ENCODE measurements at places on chromosomes 12 and 14.

- no peak for DNase-seq
These were observed 784.2 kb downstream of the SLC6A15 start for GRCh38 chr12:84128117-84128991.

- DNase-seq, result no peak
These were observed 183.8 kb downstream of the FOXA1 start for GRCh38 chr14:37411079-37411735.

DNA sequence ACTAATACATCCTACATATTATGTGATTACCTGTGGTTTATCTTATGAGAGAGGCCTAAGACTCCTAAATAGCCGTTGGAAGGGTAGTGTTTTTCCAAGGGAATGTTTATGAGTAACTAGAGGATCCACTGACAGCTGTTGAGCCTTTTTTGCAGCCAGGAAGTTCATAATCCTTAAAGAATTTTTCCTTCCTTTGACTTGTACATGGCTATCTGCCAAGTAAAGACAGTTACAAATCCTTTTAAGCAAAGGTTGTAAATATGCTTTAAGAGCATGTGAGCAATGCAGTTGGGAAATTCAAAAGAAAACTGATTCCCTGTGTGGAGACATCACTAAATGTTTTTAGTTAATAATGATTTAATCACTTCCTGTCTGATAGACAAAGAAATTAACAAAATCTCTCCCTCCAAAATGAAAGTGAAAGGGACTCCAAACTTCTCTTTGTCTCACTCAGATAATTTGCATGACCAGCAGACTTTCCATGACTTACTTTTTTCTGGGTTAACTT, 333.8 kb downstream of the PDZRN4 start:
- DNase-seq, result no peak

DNA sequence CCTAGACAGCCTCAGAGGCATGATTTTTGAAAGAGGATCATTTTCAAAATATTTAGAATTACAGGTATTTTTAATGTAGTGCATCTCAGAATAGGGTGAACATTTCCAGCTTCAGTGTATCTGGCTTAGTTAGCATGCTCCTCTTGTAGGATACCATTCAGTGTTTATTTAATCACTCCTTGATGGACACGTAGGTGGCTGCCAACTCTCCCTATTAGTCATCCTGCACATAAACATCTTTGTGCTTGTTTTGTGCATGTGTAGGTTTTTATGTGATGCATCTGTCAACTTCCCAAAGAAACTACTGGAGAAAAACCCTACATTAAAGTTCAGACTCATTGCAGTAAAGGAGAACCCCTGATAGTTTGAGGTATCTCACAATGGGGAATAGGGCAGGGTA, 52.5 kb upstream of the RBM19 start:
- no peak for DNase-seq

GRCh38 chr14:78790271-78790670, 620.1 kb downstream of the NRXN3 start:
- no peak for DNase-seq

DNA sequence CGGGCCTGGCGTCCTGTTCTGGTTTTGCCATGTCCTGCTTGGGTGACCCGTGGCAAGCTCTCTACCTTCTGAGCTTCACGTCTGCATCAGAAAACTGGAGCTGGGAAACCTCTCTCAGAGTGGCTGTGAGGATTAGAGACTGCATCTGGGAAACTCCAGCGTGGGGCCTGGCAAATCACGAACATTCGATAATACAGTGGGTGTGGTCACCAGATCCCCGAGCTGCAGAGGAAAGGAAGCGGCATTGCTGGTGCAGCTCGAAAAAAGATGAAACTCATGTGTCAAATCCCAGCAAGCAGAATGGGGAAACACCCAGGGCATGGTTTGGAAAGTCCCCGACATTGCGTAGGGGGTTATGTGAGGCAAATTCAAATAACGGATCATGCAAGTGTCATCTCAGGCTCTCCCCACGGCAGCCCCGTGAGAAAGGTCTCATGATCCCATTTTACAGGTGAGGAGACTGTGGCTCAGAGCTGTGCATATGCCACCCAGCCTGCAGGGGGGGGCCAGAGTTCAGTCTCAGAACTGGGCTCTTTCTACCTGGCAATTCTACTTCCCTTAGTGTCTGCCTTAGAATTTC, 98.1 kb upstream of the VRK1 start:
- no peak for DNase-seq

DNA sequence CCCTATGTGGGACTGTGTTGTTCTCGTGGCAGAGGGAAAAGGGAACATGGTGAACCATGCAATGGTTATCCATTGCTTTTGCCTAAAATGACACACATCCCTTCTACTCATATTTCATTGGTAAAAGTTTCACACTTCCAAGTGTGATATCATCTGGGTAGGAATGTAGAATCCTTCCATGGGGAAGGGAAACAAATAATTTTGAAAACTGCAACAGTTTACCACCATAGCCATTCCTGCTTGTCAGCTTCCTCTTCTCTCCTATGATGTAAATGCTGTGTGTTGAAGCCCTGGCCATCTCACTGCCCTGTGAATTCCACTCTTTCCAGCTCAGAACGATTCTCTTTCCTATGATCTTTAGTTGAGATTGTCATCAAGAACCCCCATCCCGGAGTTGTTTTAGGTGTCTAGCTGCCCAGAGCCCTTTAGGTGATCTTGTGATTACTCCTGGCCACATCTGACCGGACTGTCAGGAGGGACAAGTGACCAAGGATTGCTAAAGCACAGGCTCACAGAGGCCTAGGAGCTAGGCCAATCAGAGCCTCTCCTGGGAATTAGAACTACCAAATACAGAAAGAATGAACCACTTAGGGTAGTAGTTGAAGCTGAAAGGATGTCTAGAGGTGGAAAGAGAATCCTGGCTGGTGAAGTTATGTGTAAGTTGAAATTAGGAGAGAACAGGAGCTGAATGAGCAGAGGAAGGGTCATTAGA, 84.6 kb downstream of the VCPKMT start:
- no peak for DNase-seq

- no peak for DNase-seq
These were observed 15.9 kb downstream of the KRT85 start for GRCh38 chr12:52351196-52352059.

GRCh38 chr14:90811641-90812040, 4.6 kb downstream of the TTC7B start:
- no peak for DNase-seq

DNA sequence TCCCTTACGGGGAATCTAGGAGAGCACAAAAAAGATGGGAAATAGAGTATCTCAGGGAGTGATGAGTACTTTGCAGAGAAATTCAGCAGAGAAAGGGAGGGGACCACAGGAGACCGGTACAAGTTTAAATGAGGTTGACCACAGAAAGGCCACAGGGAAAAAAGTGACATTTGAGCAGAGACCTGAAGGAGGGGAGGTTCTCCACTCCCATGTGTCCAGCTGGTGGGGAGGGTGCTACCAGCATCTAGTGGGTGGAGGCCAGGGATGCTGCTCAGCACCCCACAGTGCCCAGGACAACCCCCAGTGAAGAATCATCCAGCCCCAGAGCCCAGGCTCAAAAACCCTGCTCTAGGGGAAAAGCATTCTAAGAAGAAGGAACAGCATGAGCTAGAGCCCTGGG, 34.6 kb downstream of the TESC start:
- DNase-seq, result no peak

GRCh38 chr14:50736932-50737419, 68.9 kb upstream of the SAV1 start:
- DNase-seq, result no peak

DNA sequence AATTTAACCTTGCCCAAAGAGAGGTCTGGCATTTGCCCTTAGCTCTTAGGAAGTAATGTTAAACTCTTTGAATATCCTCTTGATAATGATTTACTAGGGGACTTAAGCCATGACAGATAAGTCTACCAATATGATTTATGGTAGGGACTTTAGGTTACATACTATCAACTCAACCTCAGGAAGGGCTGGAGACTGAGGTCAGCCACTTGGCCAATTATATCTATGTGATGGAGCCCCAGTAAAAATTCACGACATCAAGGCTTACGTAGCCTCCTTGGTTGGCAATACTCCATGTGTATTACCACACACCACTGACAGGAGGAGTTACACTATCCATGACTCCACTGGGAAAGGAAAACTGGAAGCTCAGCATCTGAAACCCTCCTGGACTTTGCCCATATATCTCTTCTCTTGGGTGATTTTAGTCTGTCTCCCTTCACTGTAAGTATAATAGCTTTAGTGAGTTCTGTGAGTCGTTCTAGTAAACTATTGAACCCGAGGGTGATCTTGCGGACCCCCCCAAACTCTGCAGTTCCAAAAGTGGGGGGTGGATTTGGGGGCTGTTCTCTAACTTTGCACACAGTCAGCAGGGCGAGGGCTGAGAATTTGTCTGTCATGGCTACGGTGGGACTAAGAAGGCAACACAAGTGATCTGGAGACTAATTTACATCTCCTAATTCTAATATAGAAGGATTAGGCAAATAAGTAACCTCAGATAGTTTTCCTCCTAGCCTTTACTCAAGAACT, 62.3 kb downstream of the R3HDM2 start:
- no peak for DNase-seq

- DNase-seq, result no peak
These were observed 33.8 kb downstream of the ACACB start for GRCh38 chr12:109150124-109150640.

DNA sequence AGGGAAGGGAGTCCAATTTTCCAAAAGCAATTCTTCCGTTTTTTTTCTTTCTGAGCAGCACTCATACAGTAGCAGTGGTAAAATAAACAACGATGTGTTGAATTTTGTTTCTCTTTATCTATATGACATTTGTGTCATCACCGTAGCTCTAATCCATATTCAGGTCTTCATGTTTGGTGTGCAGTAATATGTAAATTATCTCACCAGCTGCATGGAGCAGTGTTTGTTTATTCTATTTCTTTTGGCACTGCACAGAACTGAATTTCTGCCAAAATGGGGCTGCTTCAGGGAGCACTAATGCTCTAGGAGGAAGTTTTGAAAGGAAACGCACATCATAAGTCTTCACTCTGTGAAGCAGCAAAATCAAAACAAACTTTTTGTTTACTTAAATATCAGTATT, 130.0 kb upstream of the NPAS3 start:
- DNase-seq, result no peak

GRCh38 chr12:85836197-85837090, at the start of gene RASSF9:
Gene RASSF9 (minus strand): TSS chr12:85836409. CDS start chr12:85836201, 208 bp downstream.
- no peak for DNase-seq

DNA sequence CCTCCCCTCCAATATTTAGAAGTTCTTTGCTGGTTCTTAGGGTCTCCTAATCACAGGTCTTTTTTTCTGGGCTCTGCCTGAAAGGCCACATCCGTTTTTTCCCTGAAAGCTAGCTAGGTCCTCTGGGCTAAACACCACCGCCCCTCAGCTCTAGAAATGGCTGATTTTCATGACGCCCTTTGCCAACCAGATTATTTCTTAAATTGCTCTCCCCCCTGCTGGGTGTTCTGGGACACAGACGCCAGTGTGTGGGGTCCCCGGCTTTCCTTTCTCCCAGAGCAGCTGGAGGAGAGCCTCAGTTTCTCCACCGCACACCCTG, 45.3 kb upstream of the ATP23 start:
- no peak for DNase-seq

GRCh38 chr14:64993266-64993930, 6.7 kb downstream of the FNTB start:
- no peak for DNase-seq

GRCh38 chr14:68103853-68104252, 284.3 kb downstream of the RAD51B start:
- no peak for DNase-seq

GRCh38 chr12:49869816-49870500, 27.1 kb upstream of the BCDIN3D start:
- DNase-seq, result no peak

DNA sequence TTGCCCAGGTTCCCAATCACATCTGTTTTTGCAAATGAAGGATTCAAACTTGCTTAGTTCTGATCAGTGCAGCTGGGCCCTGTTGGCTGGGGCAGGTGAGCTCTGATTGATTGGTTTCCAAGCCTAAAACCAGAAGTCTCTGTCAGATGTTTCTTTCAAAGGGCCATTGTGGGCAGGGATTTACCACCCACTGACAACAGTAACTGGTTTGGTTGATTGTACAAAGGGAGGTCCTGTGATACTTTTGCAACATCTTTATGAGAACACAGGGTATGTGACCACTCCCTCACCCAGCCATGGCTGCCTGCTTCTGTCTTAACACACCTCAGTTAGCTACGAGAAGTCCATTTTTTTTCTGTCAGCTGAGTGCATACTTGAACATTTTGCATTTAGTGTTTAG, 184.1 kb downstream of the FLRT2 start:
- DNase-seq, result no peak

DNA sequence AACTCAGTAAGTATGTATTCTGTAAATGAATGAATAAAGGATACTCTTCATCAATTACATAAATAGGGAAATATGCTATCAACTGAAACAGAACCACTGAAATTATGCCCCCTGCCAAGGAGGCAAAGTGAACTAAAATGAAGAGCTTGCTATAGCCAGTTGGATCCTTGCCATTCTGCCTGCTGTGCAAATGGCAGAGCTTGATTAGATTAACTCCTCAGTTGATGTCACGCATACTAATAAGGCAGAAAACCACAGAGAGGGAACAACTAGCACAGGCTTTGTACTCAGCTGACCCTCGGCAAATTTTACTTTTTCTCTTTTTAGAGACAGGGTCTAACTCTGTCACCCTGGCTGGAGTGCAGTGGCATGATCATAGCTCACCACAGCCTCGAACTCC, 36.7 kb upstream of the FERMT2 start:
- peak; percentile 59 for DNase-seq

- DNase-seq, result no peak
These were observed 14.7 kb downstream of the CPSF6 start for GRCh38 chr12:69254046-69254445.

- no peak for DNase-seq
These were observed 139.9 kb downstream of the AKAP6 start for GRCh38 chr14:32468955-32469354.

Measured in BE2C (cell line).